Astrocyte (in vitro differentiated cells and primary cell): ENCODE measurements at places on chromosomes 1 and 21. TPM values are rescaled to one million over a fixed set of nuclear protein-coding genes. Genes with fewer than 3 reads are reported as not detected.

The CNIH3 gene
- total RNA-seq = 7.7 and 8.5 TPM in 2 replicates

The KIF2C gene
- total RNA-seq = 1.9 and 3.2 TPM in 2 replicates

The ADORA1 gene
- total RNA-seq = 2.2 and 5.7 TPM in 2 replicates

The DCST1 gene
- total RNA-seq = not detected in 2 replicates

The ACOT11 gene
- total RNA-seq = 1.5 and 2.7 TPM in 2 replicates

The SELP gene
- 0.19 TPM in 1 of 2 replicates, not detected in the other for total RNA-seq

The HSPG2 gene
- 249 and 262 TPM in 2 replicates for total RNA-seq

The ARHGEF11 gene
- 24.4 and 29.2 TPM in 2 replicates for total RNA-seq

The CCDC185 gene
- not detected in 2 replicates for total RNA-seq

DNA sequence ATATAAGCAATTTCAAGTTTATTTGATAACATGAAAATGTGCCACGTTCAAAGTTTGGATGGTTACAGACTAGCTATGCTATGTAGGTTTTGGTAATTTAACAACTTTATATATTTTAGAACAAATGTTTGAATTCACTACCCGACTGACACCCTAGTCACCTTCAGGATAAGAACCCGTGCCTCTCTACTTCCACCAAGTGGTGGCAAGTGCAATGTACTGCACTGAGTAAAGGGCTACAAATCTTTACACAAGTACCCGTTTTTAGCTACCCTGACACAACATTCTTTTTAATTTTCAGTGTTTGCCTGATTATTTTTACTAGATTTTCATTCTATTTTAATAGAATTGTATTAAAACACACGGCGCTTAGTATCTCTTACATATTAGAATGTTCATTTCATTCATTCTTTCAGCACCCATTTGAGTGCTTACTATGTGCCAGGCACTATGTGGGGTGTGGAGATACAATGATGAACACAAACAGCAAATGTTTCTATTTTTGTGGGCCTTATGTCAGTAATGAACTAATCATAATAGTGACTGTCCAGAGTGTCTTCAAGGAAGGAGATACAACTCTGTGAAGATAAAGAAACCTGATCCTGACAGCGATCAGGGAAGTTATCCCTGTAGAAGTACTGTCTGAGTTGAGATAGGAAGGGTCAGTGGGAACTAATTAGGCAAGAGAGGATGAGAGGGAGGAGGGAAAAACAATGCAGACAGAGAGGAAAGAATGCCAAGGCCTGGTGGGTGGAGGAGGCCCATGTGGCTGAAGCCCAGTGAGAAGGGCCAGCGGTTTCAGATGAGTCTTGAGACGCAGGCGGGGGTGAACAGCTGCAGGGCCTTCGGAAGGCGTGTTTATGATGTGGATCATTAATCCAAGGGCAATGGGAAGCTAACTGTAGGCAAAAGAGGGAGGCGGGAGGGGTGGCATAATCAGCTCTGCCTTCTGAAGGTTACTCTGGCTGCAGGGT, 3.8 kb downstream of the LCA5L start:
- peak; percentile 32 for DNase-seq
- no peaks in the 10 kb centered on the region for H3K36me3 ChIP-seq
- H3K4me1 ChIP-seq = peaks cover 7% of the 10 kb centered on the region
- H3K27ac ChIP-seq = no peak overlapping the region
- no peaks in the 10 kb centered on the region for H3K27me3 ChIP-seq
- no peak overlapping the region for H3K4me3 ChIP-seq

DNA sequence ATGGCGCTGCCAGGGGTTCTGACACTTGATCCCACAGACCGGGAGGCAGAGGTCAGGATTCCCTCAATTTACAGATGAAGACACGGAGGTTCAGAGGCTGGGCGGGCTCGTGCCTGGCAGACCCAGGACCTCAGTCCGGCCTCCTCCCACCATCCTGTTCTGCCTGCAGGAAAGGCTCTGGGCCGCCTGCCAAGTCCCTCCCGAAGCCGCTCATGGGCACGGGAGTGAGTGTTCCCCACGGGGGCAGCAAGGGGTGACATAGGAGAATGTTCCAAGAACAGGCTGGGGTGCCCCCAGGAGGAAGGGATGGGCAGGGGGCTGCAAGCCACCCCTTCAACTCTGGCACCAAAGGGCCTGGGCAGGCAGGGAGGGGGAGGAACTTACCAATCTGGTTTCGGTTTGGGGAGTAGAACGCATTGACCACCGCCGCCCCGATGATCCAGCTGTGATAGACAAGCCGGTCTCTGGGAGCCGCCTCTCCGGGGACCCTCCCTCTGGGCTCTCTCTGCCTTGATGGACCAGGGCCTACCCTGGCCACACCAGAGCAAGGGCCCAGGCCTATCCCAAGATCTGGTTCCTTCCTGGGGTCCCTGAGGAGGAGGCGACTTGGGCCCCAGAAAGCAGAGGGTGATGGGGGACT, 7.5 kb downstream of the PRXL2B start:
- no peak overlapping the region for H3K27ac ChIP-seq
- H3K4me1 ChIP-seq = peaks cover 3% of the 10 kb centered on the region
- H3K4me3 ChIP-seq = no peak overlapping the region
- H3K27me3 ChIP-seq = no peaks in the 10 kb centered on the region
- no peak for DNase-seq

DNA sequence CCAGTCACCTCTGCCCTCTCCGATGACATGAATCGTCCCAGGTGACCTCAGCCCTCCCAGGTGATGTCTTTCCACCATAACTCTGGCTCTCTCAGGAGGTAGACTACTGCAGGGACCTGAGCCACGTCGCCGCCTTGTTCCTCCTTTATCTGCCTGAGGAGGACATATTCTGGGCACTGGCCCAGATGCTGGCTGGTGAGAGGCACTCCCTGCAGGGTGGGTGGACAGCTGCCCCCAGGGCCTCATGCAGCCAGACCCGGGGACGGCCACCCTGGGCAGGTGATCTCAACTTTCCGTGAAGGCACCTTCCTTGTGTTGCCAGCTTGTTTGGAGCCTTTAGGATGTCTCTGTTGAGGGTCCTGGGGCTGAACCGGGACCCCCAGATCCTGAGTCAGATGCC, 13.9 kb upstream of the ZBTB17 start:
- H3K4me1 ChIP-seq = no peaks in the 10 kb centered on the region

- peak overlapping the region; percentile 48 for H3K27ac ChIP-seq
- H3K4me1 ChIP-seq = peaks cover 18% of the 10 kb centered on the region
- no peak overlapping the region for H3K4me3 ChIP-seq
- H3K36me3 ChIP-seq = no peaks in the 10 kb centered on the region
- no peaks in the 10 kb centered on the region for H3K27me3 ChIP-seq
These were observed 87.8 kb downstream of the MRPL37 start for GRCh38 chr1:54287801-54288211.

GRCh38 chr1:46607345-46608130, 3.5 kb upstream of the MKNK1 start:
- H3K4me3 ChIP-seq = no peak overlapping the region
- no peak for DNase-seq
- no peaks in the 10 kb centered on the region for H3K36me3 ChIP-seq
- no peak overlapping the region for H3K27ac ChIP-seq
- H3K4me1 ChIP-seq = peaks cover 8% of the 10 kb centered on the region

DNA sequence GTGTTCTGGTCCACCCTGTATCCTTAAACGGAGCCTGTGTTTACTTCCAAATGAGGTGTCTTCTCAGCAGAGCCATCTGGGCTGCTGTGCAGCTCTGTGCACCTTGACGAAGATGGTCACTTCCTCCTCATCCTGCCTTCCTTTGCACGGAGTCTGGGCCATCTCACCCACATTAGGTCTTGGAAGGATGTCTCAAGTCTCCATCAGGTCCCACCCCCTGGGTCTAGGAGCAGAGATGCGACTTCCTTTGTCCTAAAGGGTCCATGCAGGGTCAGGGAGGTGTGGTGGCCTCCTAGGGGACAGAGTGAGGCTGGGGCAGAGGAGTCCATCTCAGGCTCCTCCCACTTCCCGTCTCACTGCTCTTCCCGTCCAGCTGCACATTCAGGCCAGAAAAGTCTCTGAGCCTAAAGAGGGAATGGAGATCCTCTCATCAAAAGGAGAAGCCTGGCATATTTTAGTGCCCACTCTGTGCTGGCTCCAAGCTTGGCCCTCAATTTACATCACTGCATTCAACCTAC, 209.2 kb downstream of the MATN1 start:
- no peaks in the 10 kb centered on the region for H3K27me3 ChIP-seq
- H3K27ac ChIP-seq = no peak overlapping the region
- no peaks in the 10 kb centered on the region for H3K36me3 ChIP-seq
- H3K4me3 ChIP-seq = no peak overlapping the region

GRCh38 chr1:170483051-170483450, 48.9 kb upstream of the GORAB start:
- no peaks in the 10 kb centered on the region for H3K27me3 ChIP-seq
- DNase-seq = no peak
- no peaks in the 10 kb centered on the region for H3K36me3 ChIP-seq
- no peaks in the 10 kb centered on the region for H3K4me1 ChIP-seq
- no peak overlapping the region for H3K27ac ChIP-seq

DNA sequence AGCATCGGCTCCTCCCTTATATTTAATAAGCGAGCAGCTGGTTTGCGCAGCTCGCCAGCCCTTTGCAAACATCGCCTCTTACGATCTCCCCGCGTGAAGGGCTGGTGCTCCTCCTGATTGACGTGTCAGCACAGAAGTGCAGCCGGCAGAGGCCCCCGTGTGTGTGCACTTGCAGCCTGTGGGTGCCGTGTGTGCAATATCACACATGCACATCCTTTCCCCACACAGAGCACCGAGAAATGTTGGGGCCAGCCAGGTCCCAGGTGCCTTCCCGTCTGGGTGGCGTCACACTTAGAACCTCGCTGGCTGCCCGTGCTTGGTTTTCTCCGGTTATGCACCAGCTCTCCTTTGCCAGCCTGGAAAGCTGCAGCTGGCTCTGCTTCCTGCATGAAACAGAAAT, 126.6 kb upstream of the AJAP1 start:
- H3K36me3 ChIP-seq = no peaks in the 10 kb centered on the region
- no peak overlapping the region for H3K4me3 ChIP-seq
- no peaks in the 10 kb centered on the region for H3K27me3 ChIP-seq
- no peak overlapping the region for H3K27ac ChIP-seq
- no peaks in the 10 kb centered on the region for H3K4me1 ChIP-seq

GRCh38 chr1:167517535-167518330, 596 bp downstream of the CD247 start:
- no peak for DNase-seq
- no peak overlapping the region for H3K27ac ChIP-seq
- no peak overlapping the region for H3K4me3 ChIP-seq

DNA sequence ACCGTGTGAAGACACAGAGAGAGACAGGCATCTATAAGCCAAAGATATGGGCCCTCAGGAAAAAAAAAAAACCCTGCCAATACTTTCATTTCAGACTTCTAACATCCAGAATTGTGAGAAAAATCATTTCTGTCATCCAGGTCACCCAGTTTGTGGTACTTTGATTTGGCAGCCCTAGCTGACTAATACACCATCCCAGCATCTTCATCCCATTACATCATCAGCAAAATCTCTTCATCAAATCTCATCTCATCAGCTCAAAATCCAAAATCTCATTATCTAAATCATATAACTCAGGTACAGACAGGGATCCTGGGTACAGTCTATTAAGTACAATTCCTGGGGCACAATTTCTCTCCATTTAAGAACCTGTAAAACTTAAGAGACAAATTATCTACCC, 51.9 kb upstream of the GJA8 start:
- H3K27ac ChIP-seq = no peak overlapping the region
- no peak for DNase-seq
- no peaks in the 10 kb centered on the region for H3K27me3 ChIP-seq
- no peak overlapping the region for H3K4me3 ChIP-seq

- no peak overlapping the region for H3K27ac ChIP-seq
- H3K36me3 ChIP-seq = no peaks in the 10 kb centered on the region
- no peak overlapping the region for H3K4me3 ChIP-seq
- DNase-seq = no peak
- no peaks in the 10 kb centered on the region for H3K27me3 ChIP-seq
- H3K4me1 ChIP-seq = no peaks in the 10 kb centered on the region
These were observed 636.7 kb downstream of the PLA2G4A start for GRCh38 chr1:187465441-187465840.

GRCh38 chr21:14846621-14847020, 218.2 kb downstream of the NRIP1 start:
- no peak overlapping the region for H3K4me3 ChIP-seq
- no peaks in the 10 kb centered on the region for H3K27me3 ChIP-seq
- no peak for DNase-seq
- H3K4me1 ChIP-seq = no peaks in the 10 kb centered on the region
- H3K36me3 ChIP-seq = no peaks in the 10 kb centered on the region

DNA sequence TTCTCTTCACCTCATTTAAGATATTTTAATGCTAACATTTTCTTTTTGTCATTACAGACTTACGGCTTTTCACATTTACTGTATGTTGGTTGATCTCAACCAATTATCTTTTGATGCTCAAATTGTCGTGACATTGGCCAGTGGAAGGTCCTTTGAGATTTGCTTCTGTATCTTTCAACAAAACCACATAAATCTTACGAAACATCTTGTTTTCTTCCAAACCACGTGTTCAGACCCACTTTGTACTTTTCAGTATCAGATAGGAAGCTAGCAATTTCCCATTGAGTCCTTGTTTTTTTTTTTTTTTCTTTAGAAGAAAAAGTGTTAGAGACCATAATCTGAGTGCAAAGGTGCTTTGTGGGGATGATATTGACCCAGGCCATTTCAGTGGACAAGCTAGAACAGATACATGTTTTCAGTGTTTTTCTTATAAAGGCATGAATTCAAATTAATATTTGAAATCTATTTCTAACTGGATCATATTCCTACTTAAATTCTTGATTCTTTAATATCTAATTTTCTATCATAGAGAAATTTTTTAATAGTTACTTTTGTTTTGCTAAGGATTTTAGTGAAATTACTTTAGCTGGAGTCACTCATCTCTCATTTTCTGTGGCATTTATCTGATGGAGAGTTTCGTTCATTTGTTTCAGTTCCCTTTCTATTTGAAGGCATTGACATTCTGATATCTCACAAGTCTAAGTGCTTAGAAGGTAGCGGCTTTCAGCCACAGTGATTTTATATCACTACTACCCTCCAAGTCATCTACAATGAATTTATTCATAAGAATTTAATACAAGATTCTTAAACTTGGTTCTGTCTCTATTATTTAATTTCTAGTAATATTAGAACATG, 26.7 kb downstream of the ATG4C start:
- H3K36me3 ChIP-seq = no peaks in the 10 kb centered on the region
- no peak for DNase-seq
- H3K4me1 ChIP-seq = no peaks in the 10 kb centered on the region

GRCh38 chr1:15196069-15196468, 42.5 kb downstream of the TMEM51 start:
- H3K36me3 ChIP-seq = no peaks in the 10 kb centered on the region
- H3K27ac ChIP-seq = no peak overlapping the region
- no peak for DNase-seq

GRCh38 chr1:44775078-44775929, at the start of gene RPS8:
RPS8 (plus strand) TSS chr1:44775540; CDS start chr1:44775597, 57 bp downstream.
- peak; percentile 84 for DNase-seq
- peak within 1 kb of the TSS; percentile 95 for H3K27ac ChIP-seq
- H3K27me3 ChIP-seq = no peaks in the 10 kb centered on the region
- H3K4me1 ChIP-seq = peaks cover 18% of the 10 kb centered on the region

GRCh38 chr1:44437107-44437716, 32.2 kb downstream of the RNF220 start:
- no peaks in the 10 kb centered on the region for H3K4me1 ChIP-seq
- no peak overlapping the region for H3K4me3 ChIP-seq
- H3K27me3 ChIP-seq = peaks cover 10% of the 10 kb centered on the region
- no peak for DNase-seq
